ENCODE measurements at places on chromosomes 16 and 17.
A peak's percentile ranks its signal among the peaks of the same experiment; 100 is the strongest.

GRCh38 chr16:58306327-58306726 lies 11.5 kb upstream of the PRSS54 start:
- DNase-seq = peak; percentile 41

- peak; percentile 59 for DNase-seq
Measured at GRCh38 chr16:68077866-68078700, 7.1 kb upstream of the NFATC3 start.

- no peak for DNase-seq
Measured at GRCh38 chr16:80174416-80174815, 366.4 kb upstream of the DYNLRB2 start.

DNA sequence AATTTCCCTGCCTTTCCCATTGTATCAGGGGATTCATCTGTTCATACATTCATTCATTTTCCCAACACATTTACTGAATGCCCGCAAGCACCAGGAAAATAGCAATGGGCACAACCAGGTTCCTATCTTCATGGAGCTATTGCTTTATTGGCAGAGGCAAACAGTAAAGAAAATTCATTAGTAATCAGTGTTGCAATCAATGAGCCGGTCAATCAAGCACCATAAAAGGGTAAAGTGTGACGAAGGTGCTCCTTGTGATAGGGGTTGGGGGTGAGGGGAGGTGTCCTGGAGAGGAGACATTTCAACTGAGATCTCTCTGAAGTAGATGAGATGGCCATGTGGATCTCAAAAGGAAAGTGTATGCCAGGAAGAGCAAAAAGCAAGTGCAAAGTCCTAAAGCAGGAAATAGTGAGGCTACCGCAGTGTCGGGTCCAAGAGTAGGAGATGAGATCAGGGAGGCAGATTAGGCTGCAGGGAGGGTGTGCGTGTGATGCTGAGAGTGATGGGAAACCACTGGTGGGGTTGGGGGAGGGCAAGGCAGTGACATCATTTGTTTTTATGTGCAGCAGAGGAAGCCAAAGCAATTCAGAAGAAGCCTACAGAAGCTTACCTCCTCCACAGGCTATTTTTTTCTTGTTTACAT lies 28.4 kb downstream of the CDH13 start:
- DNase-seq = no peak

GRCh38 chr16:68447653-68448359 lies 502 bp downstream of the SMPD3 start:
- DNase-seq = peak; percentile 21

DNA sequence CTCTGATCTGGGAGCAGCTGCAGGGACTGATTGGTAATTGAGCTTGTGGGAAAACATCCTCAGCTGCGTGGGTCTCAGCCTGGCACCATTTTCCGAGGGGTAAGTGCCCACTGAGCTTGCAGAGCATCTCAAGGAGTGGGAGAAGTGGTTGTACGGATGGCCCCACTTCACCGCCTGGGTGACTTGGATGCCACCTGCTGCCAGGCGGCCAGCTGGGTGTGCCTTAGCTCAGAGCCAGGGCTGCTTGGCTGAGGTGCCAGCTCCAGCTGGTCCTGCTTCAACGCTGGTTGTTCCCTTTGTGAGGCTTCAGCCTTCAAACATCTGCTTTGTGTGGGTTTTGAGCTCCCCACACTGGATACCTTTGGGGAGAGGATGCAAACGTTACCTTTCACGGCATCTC lies 482.7 kb upstream of the EEF2KMT start:
- no peak for DNase-seq

DNA sequence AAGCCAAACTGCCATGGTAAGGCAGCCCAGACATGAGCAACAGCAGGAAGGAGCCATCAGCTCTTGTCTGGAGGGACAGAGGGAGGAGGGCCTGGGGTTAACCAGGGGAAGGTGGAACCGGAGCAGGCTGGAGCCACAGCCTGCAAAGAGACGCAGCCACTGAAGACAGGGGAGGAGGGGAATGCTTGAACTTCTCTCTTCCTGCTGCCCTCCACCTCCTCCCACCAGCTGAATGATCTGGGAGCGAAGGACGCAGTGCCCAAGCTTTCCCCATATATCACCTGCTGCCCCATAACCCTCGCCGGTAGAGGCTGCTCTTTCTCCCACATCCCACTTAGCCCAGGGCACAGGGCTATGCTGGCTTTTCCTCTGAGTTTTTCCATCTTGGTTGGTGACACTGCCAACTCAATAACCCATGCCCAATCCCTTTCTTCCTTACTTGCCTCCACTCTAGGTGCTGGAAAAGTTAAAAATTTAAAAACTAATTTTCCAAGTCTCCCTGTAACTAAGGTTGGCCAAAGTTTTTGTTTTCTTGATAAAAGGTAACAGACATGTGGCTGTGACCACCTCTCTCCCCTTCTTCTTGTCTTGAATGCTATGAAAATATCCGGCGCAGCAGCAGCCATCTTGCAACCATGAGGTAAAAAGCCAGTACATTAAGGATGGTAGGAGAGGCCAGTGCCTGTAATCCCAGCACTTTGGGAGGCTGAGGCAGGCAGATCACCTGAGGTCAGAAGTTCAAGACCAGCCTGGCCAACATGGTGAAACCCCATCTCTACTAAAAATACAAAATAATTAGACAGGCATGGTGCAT lies 21.8 kb upstream of the CACNG4 start:
- no peak for DNase-seq

DNA sequence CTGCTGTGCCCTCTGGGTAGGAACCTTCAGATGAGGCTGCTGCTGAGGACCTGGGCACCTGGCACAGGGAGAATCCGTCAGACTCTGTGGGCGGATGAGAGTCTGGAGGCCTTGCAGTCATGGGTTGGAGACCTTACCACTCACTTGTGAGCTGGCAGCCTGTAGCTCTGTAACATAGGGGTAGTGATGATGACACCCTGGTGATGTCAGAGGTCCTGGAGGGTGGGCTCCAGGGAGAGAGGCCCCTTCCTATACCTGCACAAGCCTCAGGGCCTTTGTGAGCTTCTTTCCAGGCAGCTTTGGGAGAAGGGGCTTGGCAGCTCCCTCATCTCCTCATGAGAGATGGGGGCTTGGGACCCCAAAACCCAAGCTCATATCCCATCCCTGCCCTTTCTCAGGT lies 1.6 kb downstream of the MIEF2 start:
- DNase-seq = no peak

- no peak for DNase-seq
Measured at GRCh38 chr16:12637002-12637401, 166.7 kb downstream of the CPPED1 start.

- peak; percentile 62 for DNase-seq
Measured at GRCh38 chr17:62653826-62654761, 26.6 kb downstream of the MRC2 start.

DNA sequence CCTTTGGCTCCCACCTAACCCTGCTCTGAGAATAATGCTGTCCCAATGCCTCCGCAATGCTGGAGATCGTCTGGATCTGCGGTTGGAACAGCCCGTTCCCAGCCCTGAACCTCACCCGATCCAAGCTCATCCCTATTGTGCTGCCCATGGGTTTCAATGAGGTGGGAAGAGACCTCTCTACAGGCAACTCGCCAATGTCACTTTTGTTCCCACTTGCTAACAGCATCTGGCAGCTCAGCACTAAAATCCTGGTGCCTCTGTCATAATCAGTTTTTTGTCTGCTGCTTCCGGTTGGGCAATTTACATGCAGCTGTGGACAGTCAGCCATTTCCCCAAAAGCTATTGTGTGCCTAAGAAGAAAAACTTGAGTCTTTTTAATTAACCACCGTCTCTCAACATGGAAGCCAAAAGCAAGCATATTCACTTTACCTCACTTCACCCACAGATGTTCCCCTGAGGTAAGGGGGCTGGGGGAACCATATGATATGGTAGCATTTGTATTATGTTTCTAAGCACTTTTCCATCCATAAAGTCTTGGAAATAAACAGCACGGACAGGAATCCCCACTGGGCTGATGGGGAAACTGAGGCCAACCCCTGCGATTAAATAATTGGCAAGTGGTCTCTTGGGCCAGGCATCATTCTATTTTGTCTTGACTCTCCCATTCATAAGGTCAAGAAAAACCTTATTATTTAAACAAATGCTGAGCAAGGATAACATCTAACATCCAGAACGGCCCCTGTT lies 159.2 kb upstream of the CDH5 start:
- no peak for DNase-seq

- DNase-seq = no peak
Measured at GRCh38 chr16:68985855-68986254, 119.6 kb upstream of the HAS3 start.

- DNase-seq = no peak
Measured at GRCh38 chr17:74380086-74380958, 13.0 kb downstream of the GPR142 start.

DNA sequence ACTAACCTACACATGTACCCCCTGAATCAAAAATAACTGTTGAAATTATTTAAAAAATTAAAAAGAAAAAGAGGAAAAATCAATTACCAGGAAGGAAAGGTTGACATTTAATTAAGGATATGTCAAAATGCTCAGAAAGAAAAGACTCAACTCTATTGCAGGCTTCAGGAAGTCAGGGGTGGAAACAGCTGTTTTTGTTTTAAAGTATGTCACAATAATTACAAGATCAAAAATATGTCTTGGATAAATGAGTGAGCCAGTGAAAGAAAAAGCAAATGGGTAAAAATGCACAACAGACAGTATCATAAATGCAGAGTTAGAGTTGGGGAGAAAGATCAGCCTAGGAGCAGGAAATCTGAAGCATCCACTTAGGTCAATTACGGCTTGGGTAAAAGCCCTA lies 146.0 kb downstream of the CDH11 start:
- no peak for DNase-seq

- peak; percentile 83 for DNase-seq
Measured at GRCh38 chr16:55480228-55480655, 1.2 kb downstream of the MMP2 start.

- peak; percentile 17 for DNase-seq
Measured at GRCh38 chr16:14354561-14355351, 275.3 kb downstream of the PARN start.

DNA sequence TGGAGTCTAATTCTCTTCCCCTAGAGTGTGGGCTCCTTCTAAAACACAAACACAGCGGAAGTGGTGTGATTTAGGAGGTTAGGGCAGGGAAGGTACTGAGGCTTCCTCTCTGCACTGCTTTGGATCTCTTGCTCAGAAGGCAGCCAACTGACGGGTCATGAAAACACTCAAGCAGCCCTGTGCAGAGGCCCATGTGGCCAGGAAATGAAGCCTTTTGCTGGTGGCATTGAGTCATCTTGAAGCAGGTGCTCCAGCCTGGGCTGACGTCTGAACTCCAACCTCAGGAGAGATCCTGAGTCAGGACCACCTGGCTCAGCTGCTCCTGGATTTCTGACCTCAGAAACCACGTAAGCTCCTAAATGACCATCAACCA lies 72.9 kb downstream of the MRM1 start:
- DNase-seq = no peak

GRCh38 chr17:63675231-63675606 lies 24.7 kb downstream of the LIMD2 start:
- DNase-seq = no peak

GRCh38 chr16:11613381-11614303 lies 26.9 kb upstream of the LITAF start:
- peak; percentile 54 for DNase-seq

DNA sequence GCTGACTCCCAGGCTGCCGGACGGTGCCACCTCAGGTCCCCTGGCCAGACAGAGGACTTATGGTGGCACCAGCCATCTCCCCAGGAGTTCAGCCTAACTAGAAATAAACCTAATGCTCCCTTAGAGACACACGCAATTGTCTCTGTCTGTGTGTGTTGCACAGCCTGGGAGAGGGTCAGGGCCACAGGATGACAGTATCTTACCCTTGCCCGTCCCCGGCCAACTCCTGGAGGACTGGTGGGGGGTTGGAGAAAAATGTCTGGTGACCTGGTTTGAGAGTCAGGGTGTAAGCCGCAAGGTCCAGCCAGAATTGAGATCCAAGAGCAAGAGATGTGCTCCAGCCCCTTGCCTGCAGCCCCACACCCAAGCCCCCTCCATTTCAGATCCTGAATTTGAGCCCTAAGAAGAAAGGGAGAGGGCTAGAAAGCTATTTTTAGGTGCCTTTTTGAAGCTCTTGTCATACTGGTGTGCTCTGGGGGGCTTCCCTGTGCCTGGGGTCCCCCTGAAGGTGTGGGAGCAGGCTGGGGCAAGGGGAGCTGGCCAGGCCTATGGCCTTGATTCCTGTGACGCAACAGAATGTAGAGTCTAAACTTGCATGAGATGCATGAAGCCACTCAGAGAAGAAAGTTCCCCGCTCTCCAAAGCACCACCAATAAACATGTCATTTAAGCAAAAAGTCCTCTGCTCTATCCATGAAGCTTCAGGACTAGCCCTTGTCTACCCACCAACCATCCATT lies 12.9 kb downstream of the ZNF319 start:
- no peak for DNase-seq

GRCh38 chr17:15440347-15440746 lies 27.1 kb downstream of the CDRT4 start:
- no peak for DNase-seq

GRCh38 chr17:21268596-21269188 lies 15.5 kb upstream of the NATD1 start:
- DNase-seq = no peak

Measured in testis (tissue), 5 donors.